ENCODE measurements at places on chromosomes 1 and 21.

DNA sequence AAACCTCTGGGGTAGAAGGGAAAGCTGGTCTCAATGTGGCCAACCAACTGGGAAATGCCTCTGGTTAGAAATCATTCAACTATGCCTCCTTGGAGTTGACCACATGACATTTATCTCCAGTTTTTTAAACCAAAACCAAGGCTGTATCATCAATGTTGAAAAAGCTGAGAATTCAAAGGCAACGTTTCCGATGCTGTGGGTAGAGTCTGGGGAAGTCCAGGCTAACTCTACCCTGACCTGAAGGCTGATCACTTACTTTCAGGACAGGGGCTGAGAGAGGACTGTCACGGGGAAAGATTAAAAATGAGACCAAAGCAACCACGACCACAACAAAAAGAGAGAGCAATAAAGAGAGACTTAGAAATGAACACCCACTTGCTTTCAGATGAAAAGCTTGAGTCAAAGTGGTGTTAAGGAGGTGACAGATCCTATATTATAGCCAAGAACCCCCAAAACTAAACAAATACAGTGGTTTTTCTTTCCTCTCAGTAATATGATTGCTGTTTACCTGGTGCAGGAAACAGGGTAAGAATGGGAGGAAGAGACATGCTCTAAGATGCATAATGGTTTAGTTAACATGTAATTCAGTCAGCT, 90.8 kb upstream of the TNFSF4 start:
- no peak for DNase-seq

DNA sequence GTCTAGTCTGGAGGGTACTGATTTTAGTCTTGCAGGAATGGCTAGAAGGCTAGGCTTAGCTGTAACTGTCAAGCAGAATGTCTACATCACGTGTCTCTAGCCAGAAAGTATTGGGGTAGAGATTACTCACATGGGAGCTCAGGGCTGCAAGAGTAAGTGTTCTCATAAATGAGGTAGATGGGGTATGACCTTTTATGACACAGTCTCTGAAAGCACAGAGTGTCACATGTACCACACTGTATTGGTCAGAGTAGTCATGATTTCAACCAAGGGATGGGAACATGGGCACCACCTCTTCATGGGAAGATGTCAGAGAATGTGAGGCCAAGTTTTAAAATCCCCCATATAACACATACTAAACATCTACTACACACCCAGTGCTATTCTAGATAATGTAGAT, 2.9 kb downstream of the FYB2 start:
- no peak for DNase-seq

DNA sequence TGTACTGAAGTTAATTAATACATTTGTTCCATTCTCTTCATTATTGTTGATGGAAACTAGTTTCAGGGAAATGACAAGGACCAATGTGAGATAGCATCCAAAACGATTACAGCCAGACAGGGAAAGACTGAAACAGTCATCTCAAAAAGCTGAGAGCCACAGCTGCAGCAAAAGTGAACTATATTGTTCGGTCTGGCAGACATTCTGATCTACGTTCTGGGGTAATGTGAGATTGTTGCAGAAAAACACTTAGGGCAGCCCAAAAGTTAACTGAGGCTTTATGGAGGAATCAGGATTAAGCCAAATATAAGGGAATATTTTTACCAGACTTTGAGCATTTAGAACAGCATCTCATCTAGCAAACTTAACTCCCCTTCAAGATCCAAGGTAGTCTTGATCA, 112.9 kb downstream of the LRRC40 start:
- no peak for DNase-seq

- DNase-seq = no peak
Measured at GRCh38 chr1:187032316-187032981, 203.7 kb downstream of the PLA2G4A start.

DNA sequence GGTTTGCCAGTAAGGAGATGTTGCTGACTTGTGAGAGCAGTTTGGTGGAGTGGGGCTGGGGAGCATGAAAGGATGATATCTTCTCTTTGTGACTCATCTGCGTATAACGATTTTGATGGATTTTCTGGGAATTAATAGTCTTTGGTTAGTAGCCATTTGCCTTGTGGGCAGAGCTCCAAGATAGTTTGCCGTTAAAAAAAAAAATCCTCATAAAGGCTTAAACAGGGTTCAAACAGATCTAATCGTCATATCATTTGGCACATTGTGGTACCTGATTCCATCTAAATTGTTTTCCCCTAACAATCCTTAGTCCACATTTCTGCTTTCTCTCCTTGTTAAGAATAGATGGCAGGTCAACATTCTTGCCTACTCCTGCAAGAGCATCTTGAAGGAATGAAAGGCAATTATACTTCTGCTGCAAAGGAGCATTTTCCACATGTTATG, 168.0 kb downstream of the PPP1R12B start:
- DNase-seq = no peak

GRCh38 chr1:118504221-118504644, 319.2 kb upstream of the SPAG17 start:
- no peak for DNase-seq

- no peak for DNase-seq
Measured at GRCh38 chr1:3192361-3192760, 123.4 kb downstream of the PRDM16 start.

- no peak for DNase-seq
Measured at GRCh38 chr1:232578651-232579195, 51.2 kb downstream of the SIPA1L2 start.

GRCh38 chr1:205259324-205259832, 31.6 kb downstream of the TMCC2 start:
- no peak for DNase-seq

DNA sequence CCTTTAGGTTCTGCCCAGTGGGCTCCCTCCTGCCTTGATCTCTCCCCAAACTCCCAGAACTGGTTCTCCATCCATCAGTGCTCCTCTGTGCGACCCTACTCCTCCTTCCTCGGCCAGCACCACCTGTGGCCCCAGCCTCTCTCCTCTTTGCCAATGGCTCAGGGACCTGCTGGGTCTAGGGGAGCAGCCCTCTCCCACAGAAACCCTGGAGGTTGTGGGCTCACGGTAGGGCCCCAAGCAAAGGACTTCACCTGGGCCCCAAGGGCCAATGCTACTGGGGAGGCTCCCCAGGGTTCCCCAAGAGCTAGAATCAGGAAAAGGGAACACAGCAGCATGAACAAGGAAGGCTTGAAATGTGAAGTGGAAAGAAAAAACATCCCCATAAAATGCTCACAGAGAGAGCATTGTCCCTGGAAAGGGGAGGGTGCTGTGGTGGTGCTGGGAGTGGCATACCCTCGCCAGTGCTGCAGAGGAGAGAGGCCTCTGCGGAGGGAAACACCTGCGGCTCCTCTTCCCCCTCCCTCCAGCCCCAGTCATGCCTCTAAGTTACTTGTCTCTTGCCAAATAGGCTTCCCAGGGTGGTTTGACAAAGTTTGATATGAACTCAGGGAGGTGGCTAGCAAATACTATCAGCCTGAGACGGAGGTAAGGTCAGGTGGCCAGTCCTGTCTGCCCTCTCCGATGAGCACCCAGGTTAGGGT, 2.5 kb downstream of the TMEM63A start:
- no peak for DNase-seq

DNA sequence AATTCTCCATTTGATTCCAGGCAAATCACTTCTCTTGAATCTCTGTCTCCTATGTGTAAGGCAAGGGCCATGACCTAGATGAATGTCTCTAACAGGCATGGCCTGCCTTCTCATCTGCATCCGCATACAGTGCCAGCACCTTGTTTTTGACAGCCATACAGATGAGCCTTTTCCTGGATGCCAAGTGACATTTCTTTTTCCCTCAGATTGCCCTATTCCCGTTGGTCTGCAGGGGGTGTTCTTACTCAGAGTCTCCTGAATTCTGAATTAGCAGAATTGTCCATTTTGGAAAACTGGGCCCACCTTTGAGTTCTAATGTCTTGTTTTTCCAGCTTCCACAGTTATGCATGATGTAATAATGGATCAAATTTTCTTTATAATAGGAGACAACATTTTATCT, 88.0 kb upstream of the ADAR start:
- DNase-seq = no peak

DNA sequence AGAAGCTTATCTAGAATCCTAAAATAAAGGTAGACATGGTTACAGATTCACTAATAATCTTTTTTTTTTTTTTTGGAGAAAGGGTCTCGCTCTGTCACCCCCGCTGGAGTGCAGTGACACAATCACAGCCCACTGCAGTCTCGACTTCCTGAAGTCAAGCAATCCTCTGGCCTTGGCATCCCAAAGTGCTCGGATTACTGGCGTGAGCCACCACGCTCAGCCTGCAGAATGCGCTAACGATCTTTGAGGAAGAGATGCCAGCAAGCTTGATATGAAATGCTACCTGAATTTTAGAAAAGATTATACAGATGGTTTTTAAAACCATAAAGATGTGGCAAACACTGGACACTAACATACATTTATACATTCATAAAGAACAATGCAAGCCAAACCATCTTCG, 4.1 kb upstream of the GNPAT start:
- DNase-seq = no peak

DNA sequence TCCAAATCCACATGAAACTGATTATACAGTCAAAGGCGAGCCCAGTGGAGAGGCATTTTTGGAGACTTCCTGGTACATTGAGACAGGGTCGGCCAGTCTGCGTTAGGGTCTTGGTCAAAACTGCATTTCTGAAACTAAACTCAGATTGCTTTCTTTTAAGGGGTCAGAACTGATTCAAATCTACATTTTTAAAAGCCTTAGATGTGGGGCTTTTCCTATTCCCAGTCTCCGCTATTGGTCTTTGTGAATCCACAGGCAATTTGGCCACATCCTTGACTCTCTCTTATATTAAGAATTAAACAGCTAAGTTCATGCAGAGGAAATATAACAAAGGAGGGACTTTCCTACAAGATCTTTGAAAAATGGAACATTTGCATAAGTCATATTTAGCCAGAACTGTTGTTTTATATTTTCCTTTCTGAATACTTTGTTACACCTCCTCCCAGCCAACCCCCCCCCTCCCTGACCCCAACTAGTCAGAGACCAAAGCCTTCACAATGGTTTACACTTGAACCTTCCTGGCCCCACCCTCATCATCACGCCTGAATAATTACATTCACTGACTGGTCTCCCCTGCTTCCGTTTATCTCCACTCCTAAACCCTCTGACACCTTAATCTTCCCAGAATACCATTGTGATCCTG, 30.9 kb downstream of the SELL start:
- peak; percentile 48 for DNase-seq

- DNase-seq = no peak
Measured at GRCh38 chr1:14956579-14957195, 196.9 kb upstream of the TMEM51 start.

GRCh38 chr1:110872745-110873720, at the start of gene CD53:
TSS of gene CD53 (plus strand) at chr1:110873148. CDS start at chr1:110891409, 18,261 bp downstream.
- peak; percentile 86 for DNase-seq

DNA sequence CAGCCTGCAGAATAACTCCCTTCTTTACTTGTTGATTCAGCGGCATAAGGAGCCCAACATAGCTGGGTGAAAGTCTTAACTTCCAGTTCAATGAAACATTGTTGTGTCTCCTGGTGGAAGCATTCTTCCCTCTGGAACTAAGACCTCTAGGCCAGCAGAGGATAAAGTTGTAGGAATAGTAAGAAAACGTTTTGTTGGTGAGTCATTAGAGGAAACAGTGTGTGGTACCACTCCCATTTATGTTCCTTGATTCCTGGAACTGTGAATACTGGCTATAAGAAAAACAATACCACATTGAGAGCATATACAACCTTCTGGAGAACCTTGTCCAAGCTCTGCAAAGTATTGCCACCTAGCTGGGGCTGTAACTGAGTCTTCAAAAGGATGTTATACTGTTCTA, 737.4 kb upstream of the ZP4 start:
- DNase-seq = no peak

DNA sequence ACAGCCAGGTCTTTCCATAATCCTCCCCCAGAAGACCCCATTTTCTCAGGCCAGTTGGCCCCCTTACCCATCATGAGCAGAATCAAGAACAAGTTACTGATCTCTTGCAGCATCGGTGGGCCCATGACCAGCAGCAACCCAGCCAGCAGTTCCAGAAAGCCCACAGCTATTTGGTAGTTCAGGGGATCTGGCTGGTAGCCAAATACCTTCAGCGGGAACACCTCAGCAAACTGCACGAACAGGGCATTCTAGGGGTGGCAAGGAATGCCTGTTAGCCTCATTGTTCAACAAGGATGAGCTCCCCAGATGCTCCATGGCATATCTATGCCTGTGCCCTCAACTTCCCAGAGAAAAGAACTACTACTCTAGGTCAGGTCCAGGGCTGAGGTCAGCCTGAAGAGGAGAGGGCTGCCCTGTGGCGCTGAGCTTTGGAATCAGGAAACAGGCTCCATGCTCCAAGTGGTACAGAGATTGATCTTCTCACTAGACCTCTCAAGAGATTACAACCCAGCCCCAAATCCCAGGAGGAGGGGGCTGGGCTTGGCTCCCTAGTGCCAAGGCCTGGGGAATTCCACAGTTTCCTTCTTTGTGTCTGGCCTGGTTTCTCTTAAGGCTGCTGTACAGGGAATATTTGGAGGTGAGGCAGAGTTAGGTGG, 1.3 kb downstream of the TMEM35B start:
- no peak for DNase-seq

DNA sequence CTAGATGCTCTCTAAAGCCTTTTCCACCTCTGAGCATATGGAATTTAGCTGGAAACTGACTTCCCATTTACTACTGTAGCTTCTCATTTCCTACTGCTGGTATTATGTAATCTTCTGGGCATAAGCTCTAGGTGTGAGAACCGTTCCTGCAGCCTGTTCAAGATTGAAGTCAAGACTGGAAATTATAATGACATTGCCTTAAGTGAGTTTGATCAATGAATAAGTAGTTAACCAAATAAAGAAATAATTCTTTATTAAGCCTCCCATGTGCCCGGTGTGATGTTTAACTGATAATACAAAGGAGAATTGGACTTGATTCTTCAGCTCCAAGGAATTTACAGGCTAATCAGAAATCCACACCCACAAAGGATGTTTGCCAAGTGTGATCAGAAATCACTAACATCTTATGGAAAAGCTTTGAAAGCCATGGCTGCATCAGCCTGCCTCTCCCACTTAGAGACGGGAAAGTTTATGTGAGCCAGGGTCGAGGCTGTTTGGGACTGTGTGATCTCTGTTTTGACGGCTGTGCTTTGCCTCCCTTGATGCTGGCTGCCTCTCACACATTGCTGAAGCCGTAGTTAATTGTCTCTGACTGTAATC, 36.4 kb upstream of the PRELP start:
- DNase-seq = no peak

- no peak for DNase-seq
Measured at GRCh38 chr1:187203257-187203656, 374.5 kb downstream of the PLA2G4A start.

GRCh38 chr1:27015260-27015659, 2.6 kb upstream of the TENT5B start:
- no peak for DNase-seq
